ENCODE measurements at places on chromosomes 5 and 9. TPM values are rescaled to one million over a fixed set of nuclear protein-coding genes. Genes with fewer than 3 reads are reported as not detected.

Gene ADGRV1
- 0.13 TPM for total RNA-seq

Gene PRUNE2
- total RNA-seq, result 2.2 TPM

Gene GADD45G
- not detected for total RNA-seq

GRCh38 chr5:68178579-68178978 is 37.0 kb upstream of the PIK3R1 start:
- no peaks in the 10 kb centered on the region for H3K4me1 ChIP-seq
- no peak overlapping the region for H3K27ac ChIP-seq
- H3K36me3 ChIP-seq, result no peaks in the 10 kb centered on the region
- DNase-seq, result no peak

DNA sequence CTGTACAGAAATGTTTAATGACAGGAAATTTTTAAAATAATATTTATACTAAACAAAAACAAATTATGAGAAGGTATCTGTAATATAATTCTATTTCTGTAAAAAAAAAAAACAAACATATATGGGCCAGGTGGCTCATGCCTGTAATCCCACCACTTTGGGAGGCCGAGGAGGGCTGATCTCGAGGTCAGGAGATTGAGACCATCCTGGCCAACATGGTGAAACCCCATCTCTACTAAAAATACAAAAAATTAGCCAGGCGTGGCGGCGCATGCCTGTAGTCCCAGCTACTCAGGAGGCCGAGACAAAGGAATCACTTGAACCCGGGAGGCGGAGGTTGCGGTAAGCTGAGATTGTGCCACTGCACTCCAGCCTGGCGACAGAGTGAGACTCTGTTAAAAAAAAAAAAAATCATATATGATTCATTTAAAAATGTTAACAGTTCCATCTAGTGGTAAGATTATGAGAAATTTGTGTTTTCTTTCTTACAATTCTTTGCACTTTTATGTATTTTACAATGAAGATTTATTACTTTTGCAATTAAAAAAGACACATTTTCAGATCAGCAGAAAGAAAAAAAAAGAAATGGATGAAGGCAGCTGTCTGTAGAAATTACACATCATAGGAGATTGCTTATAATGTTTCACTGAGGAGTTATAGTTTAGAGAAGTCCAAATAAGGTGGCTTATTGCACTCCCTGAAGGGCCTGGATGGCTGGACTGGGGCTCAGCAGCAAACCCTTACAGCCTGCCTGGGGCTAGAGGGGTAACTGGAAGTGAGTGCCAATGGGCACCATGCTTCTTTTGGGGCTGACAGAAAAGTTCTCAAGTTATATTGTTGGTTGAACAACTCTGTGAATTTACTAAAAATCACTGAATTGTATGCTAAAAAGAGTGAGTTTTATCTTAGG is 20.3 kb downstream of the C9orf153 start:
- H3K36me3 ChIP-seq, result no peaks in the 10 kb centered on the region
- H3K27ac ChIP-seq, result no peak overlapping the region
- no peaks in the 10 kb centered on the region for H3K4me1 ChIP-seq
- DNase-seq, result no peak
- H3K4me3 ChIP-seq, result no peak overlapping the region

DNA sequence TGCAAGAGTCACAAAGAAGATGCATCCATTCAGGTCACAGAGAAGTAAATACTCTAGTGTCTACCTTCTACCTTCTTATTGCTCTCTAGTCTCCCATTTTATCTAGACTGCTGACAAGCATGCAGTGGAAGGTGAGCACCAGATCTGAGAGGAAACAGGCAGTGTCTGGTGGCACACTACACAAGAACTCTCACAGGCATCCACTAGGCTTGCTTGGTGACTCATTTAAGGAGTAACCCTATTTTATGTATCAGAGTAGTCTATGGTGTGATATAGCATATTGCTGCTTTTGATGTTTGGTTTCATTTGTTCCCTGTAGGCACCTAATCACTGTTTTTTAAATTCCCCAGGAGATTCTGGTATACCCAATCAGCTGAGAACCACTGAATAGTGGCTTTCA is 1.6 kb upstream of the THBS4 start:
- no peaks in the 10 kb centered on the region for H3K36me3 ChIP-seq
- H3K27me3 ChIP-seq, result peaks cover 46% of the 10 kb centered on the region
- H3K27ac ChIP-seq, result no peak overlapping the region
- no peak overlapping the region for H3K4me3 ChIP-seq

DNA sequence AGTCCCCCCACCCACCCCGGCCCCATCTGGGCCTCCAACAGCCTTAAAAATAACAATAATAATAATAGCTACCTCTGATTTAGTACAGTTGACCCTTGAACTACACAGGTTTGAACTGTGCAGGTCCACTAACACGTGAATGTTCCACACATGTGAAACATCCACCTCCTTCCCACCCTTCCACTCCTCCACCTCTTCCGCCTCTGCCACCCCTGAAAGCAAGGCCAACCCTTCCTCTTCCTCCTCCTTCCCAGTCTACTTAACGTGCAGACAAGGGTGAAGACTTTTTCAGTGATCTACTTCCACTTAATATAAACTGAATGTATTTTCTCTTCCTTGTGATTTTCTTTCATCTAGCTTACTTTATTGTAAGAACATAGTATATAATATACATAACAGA is 10.8 kb downstream of the PDGFRB start:
- peaks cover 71% of the 10 kb centered on the region for H3K4me1 ChIP-seq
- peaks cover 68% of the 10 kb centered on the region for H3K36me3 ChIP-seq
- no peaks in the 10 kb centered on the region for H3K27me3 ChIP-seq
- no peak overlapping the region for H3K4me3 ChIP-seq
- no peak for DNase-seq
